Activated naive CD4-positive, alpha-beta T cell treated with Interleukin-2 at 50 U/mL for 16 hours (primary cell): ENCODE measurements at places on chromosomes 1 and 21.

- DNase-seq, result no peak
Observed at GRCh38 chr1:53400761-53401674, 58.2 kb upstream of the DMRTB1 start.

DNA sequence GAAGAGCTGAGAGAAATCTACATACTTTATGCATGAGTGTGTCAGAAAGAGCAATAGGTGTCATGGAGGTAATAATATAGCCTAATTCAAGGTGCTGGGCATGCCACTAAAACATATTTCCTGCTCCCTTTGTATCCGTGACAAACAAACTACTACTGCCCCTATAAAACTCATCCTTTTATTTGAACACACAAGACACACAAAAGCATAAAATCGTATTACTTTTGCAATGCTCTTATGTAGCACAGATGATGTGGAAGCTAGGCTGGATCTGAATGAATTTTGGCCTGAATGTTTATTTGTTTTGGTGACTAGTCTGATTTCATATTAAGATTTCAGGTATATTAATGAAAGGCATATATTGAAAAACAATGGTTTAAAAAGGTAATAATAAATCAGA, 239.3 kb upstream of the NEGR1 start:
- no peak for DNase-seq

DNA sequence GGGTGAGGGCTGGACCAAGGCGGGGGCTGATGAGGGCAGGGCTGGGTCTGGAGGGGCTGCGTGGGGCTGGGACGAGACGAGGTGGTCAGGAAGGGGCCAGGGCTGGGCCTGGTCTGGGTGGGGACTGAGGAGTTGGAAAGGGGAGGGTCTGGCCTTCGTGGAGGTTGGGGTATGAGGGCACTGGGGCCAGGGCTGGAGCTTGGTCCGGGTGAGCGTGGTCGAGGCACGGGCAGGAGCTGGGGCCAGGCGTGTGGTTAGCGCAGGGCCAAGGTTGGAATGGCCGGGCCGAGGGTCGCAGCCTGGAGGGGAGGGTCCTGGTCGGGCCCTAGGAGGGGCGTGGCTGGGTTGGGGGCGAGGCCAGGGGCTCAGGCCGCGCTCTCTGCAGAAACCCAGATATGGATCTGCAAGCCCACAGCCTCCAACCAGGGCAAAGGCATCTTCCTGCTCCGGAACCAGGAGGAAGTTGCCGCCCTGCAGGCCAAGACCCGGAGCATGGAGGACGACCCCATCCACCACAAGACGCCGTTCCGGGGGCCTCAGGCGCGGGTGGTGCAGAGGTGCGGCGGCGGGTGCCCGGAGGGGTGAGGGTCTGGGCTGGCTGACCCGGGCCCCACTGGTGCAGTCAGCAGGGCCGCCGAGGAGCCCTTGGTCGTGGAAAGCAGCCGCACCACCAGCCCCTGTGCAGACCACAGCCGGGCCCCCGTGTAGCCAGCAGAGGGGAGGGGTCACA, 9.0 kb downstream of the TTLL10 start:
- DNase-seq, result no peak

GRCh38 chr1:238341395-238341794, 450.7 kb upstream of the ZP4 start:
- no peak for DNase-seq

- peak; percentile 23 for DNase-seq
Observed at GRCh38 chr1:5992814-5993555, 760 bp upstream of the NPHP4 start.

DNA sequence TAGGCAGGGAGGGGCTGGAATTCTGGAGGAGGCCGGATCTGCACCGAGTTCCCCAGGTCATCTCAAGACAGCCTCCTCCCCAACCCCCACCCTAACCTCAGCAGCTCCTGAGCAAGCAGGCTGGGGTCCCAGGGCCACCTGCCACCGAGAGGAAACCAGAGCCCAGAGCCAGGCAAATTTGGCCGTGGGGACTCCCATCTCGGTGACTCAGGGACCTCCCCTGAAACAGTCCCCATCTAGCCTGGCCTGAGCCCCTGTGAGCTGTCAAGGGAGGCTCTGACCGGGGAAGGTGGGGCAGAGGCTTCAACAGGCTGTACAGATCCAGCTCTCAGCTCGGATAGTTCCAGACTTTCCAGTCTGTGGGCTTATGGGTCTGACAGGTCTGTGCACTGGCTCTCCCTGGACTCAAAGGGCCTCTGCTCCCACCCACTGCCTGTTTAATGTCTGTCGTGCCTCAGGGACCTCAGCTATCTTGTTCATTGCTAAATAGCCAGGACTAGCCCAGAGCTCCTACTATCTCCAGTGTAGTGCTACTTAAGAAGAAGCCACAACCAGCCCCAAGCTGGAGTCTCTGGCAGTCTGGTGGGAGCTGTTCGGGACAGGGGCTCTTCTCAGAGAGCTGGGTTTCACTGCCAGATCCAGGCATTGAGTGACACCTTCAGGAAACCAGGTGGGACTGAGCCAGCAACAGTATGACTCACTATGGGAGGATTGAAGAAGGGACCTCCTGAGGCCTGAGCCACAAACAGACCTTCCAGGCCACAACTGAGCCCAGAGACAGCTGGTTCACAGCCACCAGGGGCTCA, 25.6 kb downstream of the MATN1 start:
- DNase-seq, result no peak

DNA sequence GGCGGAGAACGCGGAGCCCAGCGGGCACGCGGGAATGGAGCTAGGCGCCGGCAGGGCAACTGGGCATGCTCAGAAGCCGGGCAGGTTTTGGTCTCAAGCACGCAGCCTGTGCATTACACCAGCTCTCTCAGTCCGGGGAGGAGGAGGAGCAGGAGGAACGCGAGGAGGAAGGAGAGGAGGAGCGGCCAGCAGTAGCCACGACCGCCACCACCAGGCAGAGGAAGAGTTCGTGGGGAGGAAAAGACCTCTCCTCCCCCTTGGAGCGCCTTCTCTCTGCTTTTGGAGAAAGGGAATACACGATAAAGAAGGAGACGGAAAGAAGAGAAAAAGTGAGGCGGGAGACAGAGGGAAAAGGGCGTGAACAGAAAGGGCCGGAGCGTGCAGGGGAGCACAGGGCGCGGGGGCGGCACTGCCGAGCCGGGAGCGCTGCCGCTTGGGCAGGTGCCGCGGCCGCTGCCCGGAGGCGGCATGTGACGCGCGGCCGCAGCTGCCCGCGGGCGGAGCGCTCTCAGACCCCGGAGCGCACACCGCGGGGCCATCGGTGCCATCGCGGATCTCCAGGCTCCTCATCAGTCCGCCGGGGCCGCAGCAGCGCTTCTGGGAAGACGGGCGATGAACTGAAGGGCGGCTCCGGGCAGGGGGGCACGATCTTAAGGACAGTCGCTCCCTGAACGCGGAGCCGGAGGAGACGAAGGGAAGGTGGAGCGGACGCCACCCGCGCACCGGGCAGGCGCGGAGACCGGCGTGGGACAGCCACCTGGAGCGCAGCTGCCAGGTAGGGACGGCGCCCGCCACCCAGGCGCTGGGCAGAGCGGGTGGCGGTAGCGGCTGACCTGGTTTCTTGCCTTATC, at the start of gene CHRM3:
CHRM3 (plus strand) TSS at position 116 of the 851 bp plus-strand sequence. CDS start 520,884 bp downstream, outside the sequence.
- DNase-seq, result no peak

DNA sequence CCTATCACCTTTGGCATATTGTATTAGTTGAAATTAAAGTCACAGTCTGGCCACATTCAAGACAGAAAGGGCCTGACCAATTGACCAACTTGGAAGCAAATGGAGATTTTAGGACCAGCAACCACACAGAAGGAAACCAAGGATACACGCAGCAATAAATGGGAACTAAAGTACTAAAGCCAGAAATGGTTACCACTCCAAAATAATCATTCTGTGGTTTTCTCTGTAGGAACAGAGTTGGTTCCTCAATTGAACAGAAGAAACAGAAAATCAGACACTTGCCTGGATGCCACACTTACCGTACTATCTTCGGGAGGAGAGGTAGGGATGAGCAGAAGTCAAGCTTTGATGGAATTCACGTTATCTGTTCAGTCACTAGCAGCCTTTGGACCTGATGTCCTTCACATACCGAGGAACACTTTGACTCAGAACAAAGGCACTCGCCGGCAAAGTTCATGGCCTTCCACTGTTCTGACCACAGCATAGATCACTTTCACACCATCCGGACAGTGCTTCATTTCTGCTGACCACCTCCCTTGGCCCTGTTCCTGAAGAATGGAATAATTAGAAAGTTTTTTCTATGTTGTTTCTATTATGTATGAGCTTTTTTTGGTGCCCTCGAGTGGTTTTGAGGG, 96.9 kb downstream of the LPAR3 start:
- DNase-seq, result no peak

- DNase-seq, result no peak
Observed at GRCh38 chr1:5239911-5240310, 585.5 kb downstream of the AJAP1 start.

DNA sequence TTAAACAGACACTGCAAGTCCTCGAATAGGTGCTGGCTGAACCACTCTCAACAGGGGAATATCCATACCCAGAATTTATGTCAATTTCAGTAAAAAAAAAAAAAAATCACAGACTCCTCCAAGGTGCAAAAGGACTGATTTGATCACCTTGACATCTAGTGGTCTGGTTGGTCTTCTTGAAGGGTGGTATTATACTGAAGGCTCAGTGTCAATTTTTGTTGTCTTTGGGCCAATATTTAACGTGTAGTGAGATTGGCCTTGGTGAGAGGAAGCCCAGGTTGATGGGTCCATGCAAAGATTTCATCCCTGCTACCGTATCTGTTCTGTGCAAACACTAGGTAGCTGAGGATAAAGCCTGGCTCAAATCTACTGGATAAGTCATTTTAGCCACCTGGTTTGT, 4.0 kb upstream of the GBP5 start:
- DNase-seq, result no peak

- no peak for DNase-seq
Observed at GRCh38 chr1:228953207-228953606, 217.9 kb downstream of the RHOU start.

GRCh38 chr1:12811409-12811784, 19.8 kb downstream of the PRAMEF11 start:
- DNase-seq, result no peak

GRCh38 chr1:209652873-209653401, 712 bp upstream of the LAMB3 start:
- DNase-seq, result peak; percentile 63

GRCh38 chr1:233238884-233239431, 56.6 kb downstream of the PCNX2 start:
- no peak for DNase-seq

- DNase-seq, result no peak
Observed at GRCh38 chr1:87505391-87505983, 176.8 kb downstream of the LMO4 start.

- no peak for DNase-seq
Observed at GRCh38 chr1:183139281-183139942, 46.7 kb upstream of the LAMC2 start.

DNA sequence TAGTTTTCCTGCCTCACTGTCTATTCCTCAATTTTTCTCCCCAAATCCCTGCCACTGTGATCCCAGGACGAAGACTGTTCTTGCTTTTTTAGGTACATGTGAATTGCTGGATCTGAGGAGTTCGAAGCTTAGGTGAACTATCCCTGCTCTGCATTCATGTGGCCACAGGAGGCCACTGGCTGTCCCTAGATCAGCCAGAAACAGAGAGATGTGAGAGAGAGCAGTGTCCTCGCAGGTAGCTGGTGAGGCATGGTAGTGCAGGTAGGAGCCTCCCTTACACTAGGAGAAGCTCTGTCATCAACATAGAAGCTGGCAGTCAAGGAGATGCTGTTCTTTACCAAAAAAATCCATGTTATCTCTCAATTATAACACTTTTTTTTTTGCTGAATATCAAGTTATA, 71.5 kb downstream of the USP24 start:
- DNase-seq, result no peak

DNA sequence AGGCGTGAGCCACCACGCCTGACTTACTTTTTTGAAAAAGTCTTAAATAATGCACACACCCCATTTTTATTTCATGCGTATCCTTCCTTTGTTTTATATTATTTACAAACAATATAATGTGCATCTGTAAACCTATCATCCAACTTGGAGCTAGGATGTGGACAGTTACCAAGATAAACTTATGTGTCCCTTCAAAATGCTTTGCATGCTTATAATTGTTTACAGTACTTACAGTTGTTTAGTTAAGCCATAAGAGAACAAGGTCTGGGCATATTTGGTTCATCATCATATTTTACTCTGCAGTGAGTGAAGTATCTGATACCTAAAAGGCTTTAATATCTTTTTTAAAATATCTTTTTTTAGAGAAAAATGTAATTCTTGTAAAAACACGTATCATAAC, 16.1 kb upstream of the HMGN1 start:
- no peak for DNase-seq

- DNase-seq, result no peak
Observed at GRCh38 chr1:58409890-58410289, 136.6 kb downstream of the OMA1 start.

DNA sequence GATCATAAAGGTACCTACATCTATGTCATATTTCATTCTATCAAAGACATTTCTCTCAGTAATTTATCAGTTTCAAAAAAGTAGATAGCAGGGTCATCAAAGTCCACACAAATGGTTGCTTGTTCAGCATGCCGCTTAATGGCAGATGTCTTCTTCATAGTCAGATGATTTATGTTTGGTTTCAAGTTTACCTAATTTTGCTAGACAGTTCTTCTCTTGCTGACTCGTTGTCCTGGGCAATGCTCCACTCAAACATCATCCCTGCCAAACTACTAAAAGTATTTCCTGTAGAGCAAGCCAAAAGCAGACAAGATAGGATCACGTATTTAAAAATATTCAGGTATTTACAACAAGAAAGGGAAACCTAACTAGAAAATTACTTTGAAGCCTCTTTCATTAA, 13.6 kb downstream of the NUP210L start:
- no peak for DNase-seq

DNA sequence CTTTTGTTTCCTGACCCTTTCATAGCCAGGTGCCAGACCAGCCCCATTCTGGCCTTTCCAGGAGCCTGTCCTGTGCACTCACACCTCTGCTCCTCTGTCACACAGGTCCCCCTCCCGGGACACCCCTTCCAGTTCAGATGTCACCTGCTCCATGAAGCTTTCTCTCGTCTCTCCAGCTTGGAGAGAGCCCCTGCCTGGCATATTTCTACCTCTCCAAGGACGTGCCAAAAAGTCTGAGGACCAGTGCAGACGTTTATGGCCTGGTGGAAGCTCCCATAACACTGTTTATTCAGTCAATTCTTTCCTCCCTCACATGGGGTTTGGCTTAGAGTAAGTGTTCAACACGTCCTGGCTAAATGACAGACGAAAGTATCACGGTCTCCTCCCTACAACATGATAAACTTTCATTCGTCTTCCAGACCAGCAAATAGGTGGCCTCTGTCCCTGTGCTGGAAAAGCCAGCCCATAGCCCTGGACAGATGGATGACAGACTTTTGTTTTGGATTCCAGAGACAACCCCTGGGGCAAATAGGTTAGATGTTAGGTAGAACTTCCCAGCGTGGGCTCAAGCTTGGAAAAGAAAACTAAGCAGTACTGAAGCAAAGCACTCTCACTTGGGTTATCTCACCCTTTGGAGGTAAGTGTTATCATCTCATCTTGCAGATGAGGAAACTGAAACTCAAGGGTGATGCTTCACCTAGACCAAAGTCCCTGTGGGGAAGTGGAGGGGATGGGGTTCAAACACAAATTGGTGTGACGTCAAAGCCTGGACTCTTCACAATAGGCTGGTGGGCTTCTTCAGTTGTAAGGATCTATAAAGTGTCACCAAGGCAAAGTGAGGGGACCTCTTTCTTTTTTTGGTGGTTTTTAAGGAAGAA, 52.9 kb upstream of the ECE1 start:
- DNase-seq, result peak; percentile 24
